ENCODE measurements at places on chromosomes 1 and 21. TPM values are rescaled to one million over a fixed set of nuclear protein-coding genes. Genes with fewer than 3 reads are reported as not detected.

Gene LAD1
- 10.8 TPM for total RNA-seq

Gene LCE2A
- total RNA-seq = not detected

Gene CRYAA
- total RNA-seq = not detected

Gene FMN2
- total RNA-seq = 0.15 TPM

Gene PAFAH2
- total RNA-seq = 15.8 TPM

Gene UTS2
- total RNA-seq = 0.24 TPM

Gene OR2L2
- not detected for total RNA-seq
